ENCODE measurements at places on chromosomes 6 and 20.
A peak's percentile ranks its signal among the peaks of the same experiment; 100 is the strongest.

GRCh38 chr6:137271245-137272183 lies 52.3 kb upstream of the IFNGR1 start:
- peak; percentile 60 for DNase-seq

DNA sequence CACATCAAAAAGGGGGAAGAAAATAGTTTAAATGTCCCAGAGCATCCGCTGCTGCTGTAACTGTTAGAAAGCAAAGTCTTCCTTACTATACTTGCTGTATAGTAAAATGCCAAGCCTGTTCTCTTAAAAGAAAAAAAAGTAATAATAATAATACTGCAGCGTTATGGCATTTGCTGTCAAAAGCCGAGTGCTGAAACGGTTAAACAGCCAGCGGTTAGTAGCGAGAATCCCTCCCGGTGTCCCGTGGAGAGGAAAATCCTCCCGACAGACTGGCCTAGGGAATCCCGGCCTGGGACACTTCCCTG lies 19.5 kb upstream of the NFATC2 start:
- no peak for DNase-seq

- DNase-seq = no peak
Measured at GRCh38 chr6:137880746-137881521, 13.9 kb downstream of the TNFAIP3 start.

DNA sequence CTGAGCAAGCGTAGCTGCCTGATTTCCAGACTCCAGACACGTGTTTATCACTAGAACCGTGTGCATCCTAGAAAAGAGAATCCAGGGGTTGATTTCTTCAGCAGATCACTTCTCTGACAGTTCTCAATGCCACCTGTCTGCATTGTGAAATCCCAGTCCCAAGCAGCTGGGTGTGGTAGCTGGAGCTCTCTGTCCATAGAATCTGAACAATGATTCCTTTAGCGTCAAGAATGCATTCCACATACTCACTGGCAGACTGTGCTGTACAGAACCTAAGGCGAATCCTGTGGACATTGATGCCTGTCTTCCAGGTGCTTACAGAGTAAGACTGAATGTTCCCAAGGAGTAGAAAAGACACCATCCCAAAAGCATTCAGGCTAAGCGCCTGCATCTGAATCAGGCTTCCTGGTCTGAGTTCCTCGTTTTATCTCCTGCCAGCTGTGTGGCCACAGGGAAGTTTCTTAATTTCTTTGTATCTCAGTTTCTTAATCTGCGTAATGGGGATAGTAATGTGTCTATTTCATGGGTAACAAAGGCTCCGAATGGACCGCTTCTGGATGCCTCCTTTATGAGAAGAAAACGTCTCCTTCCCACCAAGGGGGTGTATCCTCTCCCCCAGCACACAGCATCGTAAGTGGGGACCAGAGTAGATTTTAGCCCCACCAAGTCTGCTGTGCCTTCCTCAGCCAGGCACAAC lies 10.4 kb upstream of the TRAF3IP2 start:
- DNase-seq = no peak

DNA sequence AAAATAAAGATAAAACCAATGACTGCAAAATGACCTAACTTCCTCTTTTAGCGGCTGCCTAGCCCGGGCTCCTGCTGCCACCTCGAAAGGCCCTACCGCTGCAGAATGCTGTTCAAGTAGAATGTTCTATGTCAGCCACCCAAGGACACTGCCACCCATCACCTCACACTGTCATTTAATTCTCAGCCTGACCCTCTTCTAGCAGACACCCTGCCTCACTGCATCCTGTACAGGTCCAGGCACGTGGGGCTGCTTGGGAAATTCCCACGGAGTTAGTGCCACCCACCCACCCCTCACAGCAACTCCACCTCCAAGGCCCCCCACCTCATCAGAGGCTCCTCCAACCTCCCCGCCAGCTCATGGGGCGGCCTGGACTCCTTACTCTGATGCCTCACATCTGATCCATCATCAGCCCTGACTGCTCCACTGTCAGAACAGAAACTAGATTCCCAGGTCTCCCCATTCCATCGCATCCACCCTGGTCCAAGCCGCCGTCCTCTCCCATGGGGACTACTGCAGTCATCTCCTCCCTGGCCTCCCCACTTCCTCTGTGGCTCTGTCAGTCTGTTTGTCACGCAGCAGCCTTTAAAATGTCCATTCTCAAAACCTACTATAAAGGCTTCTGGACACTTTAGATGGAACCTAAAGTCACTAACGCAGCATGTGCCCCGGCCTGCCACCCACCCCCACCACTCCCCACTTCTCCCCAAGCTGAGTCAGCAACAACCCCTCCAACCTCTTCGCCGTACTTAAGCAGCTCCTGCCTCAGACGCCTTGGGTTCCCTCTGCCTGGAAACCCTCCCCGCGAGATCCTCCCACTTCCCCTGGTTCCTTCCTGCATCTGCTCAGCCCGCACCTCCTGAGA lies 17.0 kb downstream of the NFATC2 start:
- DNase-seq = no peak

GRCh38 chr6:131740161-131740560 lies 29.3 kb upstream of the CTAGE9 start:
- DNase-seq = no peak

GRCh38 chr6:126123226-126123625 lies 136.9 kb downstream of the TRMT11 start:
- DNase-seq = no peak

- no peak for DNase-seq
Measured at GRCh38 chr6:149906405-149906804, 8.5 kb upstream of the RAET1E start.

DNA sequence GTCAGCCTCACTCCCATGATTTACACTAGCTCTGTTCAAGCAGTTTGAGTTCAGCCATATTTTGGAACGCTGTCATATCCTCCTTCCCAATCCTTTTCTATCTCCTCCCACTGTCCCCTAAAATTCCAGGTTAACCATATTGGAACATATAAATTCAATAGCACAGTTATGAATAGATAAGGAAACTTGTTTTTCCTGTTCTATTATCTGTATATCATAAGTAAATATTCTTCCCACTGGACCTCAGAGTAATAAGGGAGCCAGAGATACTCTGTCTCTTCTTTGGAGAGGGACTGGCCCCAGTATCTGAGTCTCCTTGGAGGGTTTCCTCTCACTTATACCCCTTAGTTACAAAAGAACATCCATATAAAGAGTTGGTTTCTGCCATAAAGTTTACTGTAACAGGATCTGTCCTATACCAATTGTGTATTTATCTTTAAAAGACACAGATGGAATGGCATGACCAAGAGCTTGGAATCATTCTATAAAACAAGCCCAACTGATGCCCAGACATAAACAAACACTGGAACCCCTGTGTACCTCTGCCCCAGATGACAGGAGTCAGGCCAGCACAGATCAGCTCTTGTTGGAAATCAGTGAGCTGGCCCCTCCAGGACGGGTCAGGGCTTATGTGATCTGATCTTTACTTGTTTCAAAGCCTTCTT lies 67.1 kb downstream of the EPB41L2 start:
- DNase-seq = no peak

DNA sequence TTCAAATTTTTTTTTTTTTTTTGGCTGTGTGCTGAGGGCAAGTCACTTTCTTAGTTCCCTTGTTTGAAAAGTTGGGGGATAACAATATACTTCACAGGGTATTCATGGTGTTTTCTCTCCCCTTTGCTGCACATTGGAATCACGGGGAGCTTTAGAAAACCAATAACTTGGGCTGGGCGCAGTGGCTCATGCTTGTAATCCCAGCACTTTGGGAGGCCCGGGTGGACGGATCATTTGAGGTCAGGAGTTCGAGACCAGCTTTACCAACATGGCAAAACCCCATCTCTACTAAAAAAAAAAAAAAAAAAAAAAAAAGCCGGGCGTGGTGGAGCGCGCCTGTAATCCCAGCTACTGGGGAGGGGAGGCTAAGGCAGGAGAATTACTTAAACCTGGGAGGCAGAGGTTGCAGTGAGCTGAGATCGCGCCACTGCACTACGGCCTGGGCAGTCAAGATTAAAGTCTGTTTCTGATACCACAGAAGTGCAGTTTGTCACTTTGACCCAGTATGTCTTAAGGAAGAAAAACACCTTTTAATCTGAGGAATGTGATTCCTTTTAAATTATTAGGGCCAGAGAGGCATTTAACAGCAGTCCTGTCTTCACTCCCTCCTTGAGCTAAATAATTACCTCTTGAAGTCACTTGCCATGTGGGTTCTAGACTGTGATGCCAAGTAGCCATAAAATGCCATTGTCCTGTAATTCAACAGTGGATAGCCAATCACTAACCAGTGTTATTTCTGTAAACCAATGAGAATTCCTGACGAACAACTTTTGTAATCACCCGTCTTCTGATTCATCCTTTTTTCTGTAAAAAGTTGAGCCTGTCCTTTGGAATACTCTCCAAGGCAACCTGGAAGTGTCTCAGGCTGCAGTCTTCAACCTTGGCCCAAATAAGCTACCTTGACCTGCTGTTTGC lies 16.1 kb downstream of the SRSF3 start:
- DNase-seq = no peak

Measured in MM.1S (cell line).